Uterus (tissue), 4 donors: ENCODE measurements at places on chromosomes 7 and 10. TPM values are rescaled to one million over a fixed set of nuclear protein-coding genes. Genes with fewer than 3 reads are reported as not detected.

Gene CREB3L2
- 36.1 TPM for total RNA-seq

- H3K4me3 ChIP-seq, result no peak overlapping the region
- no peaks in the 10 kb centered on the region for H3K36me3 ChIP-seq
- peaks cover 6% of the 10 kb centered on the region for H3K4me1 ChIP-seq
- no peak for DNase-seq
- no peaks in the 10 kb centered on the region for H3K27me3 ChIP-seq
These were observed 509.5 kb downstream of the RPS24 start for GRCh38 chr10:78543031-78543748.

DNA sequence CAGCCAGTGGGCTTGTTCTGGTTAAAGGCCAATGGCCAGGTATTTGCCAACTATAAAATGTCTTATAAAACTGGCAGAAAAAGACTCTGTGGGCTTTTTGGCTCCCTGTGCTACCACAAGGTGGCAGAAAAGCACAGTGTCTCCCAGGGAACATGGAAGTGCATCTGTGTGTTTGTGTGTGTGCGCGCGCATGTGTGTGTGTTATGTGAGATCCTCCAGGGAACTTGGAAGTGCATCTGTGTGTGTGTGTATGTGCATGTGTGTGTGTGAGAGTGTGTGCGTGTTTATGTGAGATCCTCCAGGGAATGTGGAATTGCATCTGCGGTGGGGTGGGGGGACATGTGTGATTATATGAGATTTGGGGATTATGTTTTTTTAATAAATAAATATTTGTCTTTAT is 30.2 kb upstream of the ABI1 start:
- H3K36me3 ChIP-seq, result no peaks in the 10 kb centered on the region
- no peaks in the 10 kb centered on the region for H3K27me3 ChIP-seq
- DNase-seq, result no peak
- no peaks in the 10 kb centered on the region for H3K4me1 ChIP-seq

- no peak overlapping the region for H3K27ac ChIP-seq
- no peaks in the 10 kb centered on the region for H3K36me3 ChIP-seq
- no peaks in the 10 kb centered on the region for H3K27me3 ChIP-seq
These were observed 49.8 kb upstream of the SLC35B4 start for GRCh38 chr7:134366481-134366880.

- H3K27ac ChIP-seq, result peak overlapping the region; percentile 98
- peak; percentile 62 for DNase-seq
- H3K36me3 ChIP-seq, result no peaks in the 10 kb centered on the region
- no peaks in the 10 kb centered on the region for H3K4me1 ChIP-seq
- H3K27me3 ChIP-seq, result no peaks in the 10 kb centered on the region
These were observed 5.1 kb upstream of the EMX2 start for GRCh38 chr10:117537436-117537903.

GRCh38 chr10:90227217-90227656 is 525.8 kb downstream of the KIF20B start:
- no peak overlapping the region for H3K4me3 ChIP-seq
- no peaks in the 10 kb centered on the region for H3K36me3 ChIP-seq
- H3K27ac ChIP-seq, result no peak overlapping the region
- no peaks in the 10 kb centered on the region for H3K27me3 ChIP-seq
- no peaks in the 10 kb centered on the region for H3K4me1 ChIP-seq

DNA sequence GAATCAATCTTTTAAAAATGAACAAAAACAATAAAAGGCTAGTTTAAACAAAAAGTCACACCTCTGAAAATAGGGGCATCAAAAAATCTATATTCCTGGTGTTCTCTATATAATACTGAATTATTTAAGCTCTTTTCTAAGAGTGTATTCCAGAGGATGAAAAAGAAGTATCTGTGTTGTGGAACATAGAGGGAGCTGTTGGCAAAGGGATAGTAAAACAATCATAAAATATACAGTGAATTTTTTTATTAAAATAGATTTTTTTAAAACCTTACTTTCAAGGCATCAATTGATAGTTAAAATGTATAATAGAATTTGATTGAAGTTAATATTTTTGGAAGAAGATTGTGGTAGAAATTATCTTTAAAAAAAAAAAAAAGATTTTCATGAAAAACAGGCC is 1409.1 kb upstream of the CELF2 start:
- DNase-seq, result no peak
- H3K27me3 ChIP-seq, result no peaks in the 10 kb centered on the region
- H3K4me1 ChIP-seq, result no peaks in the 10 kb centered on the region
- H3K27ac ChIP-seq, result no peak overlapping the region
- no peaks in the 10 kb centered on the region for H3K36me3 ChIP-seq

Gene ATP6V0A4
- not detected for total RNA-seq

Gene TAS2R5
- total RNA-seq, result 5.9 TPM

DNA sequence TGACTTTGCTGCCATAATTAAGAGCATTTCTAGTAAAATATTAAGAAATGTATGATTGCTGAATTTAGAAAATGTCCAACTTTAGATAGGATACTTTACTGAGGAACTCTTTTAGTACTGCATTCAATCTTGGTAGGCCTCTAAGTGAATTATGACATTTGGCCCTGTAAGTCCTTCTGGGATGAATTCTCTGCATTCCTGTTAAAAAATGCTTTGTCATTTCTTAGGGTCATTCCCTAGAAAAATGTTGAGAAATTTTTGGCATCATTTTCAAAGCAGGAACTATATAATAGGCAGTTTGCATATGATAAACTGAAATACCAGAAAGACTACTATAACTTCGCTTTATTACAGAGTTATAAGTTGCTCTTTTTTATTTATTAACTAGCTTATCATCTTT is 69.3 kb upstream of the PRR15 start:
- H3K27ac ChIP-seq, result no peak overlapping the region
- no peak overlapping the region for H3K4me3 ChIP-seq
- H3K36me3 ChIP-seq, result no peaks in the 10 kb centered on the region
- no peaks in the 10 kb centered on the region for H3K27me3 ChIP-seq

Gene SPDYE2
- total RNA-seq, result not detected

Gene C10orf62
- total RNA-seq, result not detected

Gene VPS37D
- total RNA-seq, result 6.7 TPM

Gene SPDYE16
- 3.6 TPM for total RNA-seq

DNA sequence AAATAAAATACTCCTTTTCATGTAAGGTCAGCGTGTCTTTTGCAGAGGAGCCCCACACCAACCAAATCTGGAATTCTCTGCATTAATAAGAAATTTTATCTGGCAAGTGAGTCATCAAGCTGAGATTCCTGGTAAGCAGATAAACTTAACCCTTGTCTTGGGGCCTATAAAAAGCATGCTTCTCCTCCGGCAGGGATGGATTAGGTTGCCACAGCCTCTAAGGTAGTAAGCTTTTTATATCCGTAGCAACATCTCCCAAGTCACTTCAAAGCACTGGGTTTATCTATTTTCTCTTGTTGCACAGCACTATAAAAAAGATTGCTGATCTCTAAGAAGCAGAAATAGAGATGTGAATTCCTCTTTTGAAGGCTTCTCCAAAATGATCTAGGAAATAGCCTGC is 202.8 kb upstream of the NOBOX start:
- H3K27me3 ChIP-seq, result no peaks in the 10 kb centered on the region
- no peak overlapping the region for H3K4me3 ChIP-seq
- H3K36me3 ChIP-seq, result no peaks in the 10 kb centered on the region
- H3K4me1 ChIP-seq, result no peaks in the 10 kb centered on the region

- no peaks in the 10 kb centered on the region for H3K27me3 ChIP-seq
- H3K27ac ChIP-seq, result peak overlapping the region; percentile 54
- DNase-seq, result peak; percentile 59
- H3K36me3 ChIP-seq, result no peaks in the 10 kb centered on the region
These were observed 44.9 kb downstream of the AKR1B15 start for GRCh38 chr7:134593530-134594392.

Gene DENND2A
- 84.8 TPM for total RNA-seq
